GM23338 (cell line): ENCODE measurements at places on chromosomes 6 and 20.

DNA sequence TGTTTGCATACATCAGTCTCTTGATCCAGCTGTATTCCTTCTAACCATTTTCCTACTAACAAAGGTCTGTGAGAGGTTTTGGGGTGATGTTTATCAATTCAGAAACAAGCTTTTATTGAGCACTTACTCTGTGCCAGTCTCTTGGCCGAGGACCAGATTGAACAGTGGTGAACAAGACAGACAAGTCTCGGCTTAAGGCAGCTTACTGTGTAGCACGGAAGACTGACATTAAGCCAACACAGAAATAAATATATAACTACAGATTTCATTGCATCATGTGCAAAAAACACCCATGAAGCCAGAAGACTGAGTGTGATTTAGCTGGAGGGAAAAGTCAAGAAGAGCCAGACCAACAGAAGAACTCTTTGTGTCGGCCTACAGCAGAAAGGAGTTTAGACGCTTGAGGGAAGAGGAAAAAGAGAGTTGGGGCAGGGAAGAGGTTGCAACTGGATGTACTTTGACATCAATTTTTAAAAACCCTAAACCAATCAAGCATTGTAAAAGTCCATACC, 549.6 kb upstream of the CITED2 start:
- DNase-seq = no peak

GRCh38 chr6:18247002-18247401, 17.3 kb downstream of the DEK start:
- DNase-seq = no peak

DNA sequence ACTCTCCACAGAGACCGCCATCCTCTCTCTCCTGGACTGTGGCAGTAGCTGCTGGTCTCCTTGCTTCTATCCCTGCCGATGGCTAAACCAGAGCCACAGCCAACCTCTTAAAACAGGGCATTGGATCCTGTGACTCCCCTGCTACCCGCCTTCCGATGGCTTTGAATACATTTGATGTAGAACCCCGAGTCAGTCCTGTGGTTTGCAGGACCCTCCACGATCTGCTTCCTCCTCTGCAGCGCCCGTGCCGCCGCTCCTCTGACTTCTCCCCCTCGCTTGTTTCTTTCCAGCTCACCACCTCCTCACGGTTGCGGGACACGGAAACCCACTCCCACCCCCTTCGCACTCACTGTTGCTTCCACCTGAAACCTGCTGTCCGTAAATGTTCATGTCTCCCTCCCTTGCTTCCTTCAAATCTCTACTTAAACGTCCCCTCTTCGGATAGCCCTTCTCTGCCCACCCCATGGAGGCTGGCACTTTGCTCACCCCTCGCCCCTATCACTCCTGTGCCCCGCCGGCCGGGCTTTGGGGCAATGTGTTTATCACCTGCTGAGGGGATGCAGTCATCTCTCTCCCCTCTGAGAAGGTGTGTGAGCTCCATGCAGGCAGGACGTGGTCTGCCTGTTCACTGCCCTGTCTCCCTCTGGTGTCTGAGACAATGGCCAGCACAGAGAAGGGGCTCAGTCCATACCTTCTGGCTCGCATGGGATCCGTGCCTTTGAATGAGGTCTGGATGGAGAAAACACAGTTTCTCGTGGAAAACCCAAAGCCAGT, 67.8 kb downstream of the GFOD1 start:
- no peak for DNase-seq

- DNase-seq = peak; percentile 88
Observed at GRCh38 chr20:35617397-35618262, 2.0 kb downstream of the SPAG4 start.

GRCh38 chr6:119313937-119314884, 35.4 kb downstream of the MAN1A1 start:
- DNase-seq = no peak

DNA sequence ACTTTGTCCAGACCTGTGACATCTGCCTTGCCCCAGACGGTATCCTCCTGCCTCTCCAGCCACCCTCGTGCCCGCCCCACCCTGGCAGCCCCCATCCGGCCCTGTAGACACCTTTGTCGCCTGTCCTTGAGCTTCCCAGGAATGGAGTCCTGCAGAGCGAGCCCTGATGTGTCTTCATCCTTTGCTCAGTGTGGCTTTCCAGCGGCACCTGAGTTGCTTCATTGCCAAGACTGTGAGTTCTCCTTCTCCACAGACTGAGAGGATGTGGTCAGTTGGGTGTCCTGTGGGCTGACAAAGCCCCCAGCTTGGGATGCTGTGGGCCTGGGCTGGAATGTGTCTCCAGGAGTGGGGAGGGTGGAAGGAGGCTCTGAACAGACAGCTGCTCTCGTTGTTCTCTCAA, 1.7 kb upstream of the CST4 start:
- no peak for DNase-seq

- DNase-seq = peak; percentile 32
Observed at GRCh38 chr20:33992145-33992922, 1.4 kb upstream of the RALY start.

DNA sequence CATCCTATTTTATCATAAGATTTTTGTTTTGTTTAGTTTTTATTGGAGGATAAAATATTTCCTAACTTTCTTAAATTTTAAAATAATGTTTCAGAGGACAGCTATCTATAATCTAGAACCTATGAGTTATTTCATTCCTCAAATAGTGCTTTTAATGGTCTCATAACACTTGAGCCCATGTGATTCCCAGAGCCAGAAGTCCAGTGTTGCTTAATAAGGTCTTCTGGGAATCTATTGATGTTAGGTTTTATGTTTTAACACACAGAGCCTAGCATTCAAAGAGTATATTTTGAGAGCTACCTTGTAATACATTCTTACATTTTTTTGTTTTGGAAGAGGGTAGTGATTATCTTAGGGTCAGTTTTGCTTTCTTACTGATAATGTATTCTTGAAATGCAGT, 200.2 kb downstream of the CENPW start:
- DNase-seq = no peak

GRCh38 chr20:34553366-34553867, 5.1 kb upstream of the MAP1LC3A start:
- DNase-seq = no peak

DNA sequence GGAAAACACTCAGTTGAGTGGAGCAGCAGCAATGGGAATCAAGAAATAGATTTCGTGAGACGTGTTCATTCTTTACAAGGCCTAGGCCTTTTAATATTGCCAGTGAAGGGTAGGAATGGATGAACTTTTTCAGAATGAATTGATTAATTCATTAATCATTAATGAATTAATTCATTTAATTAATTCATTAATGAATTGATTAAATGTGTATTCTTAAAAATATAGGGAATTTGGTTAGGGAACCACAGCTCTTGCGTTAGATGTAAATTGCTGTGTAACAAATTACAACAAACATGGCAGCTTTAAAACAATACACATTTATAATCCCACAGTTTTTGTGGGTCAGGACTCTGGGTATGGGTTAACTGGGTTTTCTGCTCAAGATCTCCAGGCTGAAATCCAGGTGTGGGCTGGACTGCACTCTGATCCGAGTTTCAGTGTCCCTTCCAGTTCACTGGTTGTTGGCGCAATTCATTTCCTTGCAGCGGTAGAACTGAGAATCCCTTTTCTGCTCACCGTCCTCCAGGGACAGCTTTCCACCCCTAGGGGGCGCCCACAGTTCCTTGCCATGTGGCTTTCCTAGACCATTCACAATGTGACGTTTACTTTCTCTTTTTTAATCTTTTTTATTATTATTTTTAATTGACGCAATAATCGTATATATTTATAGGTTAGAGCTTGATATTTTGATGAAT, 32.8 kb upstream of the BCAS1 start:
- DNase-seq = peak; percentile 89

GRCh38 chr20:57659517-57660180, 39.4 kb upstream of the ZBP1 start:
- no peak for DNase-seq

GRCh38 chr6:35710241-35710847, 21.6 kb upstream of the FKBP5 start:
- no peak for DNase-seq

DNA sequence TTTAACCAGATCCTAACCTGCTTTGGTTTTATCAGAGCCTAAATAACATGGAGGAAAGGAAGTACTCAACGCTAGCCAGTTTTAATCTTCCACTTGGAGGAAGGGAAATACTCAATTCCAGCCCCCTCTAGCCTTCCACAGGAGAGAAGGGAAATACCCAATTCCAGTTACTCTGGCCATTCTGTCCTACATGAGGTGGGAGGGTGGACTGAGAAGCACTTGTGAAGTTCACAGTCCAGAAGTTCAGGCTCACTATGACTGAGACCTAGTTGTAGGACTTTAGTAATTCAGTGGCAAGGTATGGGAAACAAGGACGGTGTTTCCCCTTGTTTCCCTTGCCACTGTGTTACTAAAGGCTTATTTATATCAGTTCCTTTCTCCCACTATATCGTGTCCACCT, 672.0 kb downstream of the RFPL4B start:
- no peak for DNase-seq

- DNase-seq = no peak
Observed at GRCh38 chr6:90226257-90226656, 70.4 kb downstream of the BACH2 start.

DNA sequence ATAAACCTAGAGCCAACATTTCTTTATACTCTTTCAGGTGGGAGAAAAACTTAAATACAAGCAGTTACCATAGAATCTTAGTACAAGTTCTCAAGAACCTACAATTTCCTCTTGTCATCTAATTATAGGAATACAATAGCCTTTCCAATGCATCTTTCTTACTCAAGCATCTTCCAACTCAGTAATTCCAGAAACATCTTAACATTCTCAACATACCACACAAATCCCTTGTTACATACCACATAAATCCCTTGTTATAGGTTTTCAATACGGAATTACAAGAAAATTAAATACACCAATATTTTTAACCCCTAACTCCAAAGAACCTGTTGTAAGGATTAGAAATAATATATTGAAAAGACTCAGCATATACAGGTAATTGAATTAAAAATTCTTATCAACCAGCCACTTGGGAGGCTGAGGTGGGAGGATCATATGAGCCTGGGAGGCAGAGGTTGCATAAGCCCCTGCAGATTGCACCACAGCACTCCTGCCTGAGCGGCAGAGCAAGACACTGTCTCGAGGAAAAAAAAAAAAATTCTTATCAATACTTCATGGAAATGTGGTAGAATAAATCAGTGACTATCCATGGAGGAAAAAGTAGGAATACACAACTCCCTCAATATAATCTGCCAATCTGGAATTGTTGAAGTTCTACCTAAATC, 127.5 kb upstream of the CCDC28A start:
- no peak for DNase-seq

- no peak for DNase-seq
Observed at GRCh38 chr6:149888093-149888492, 9.8 kb downstream of the RAET1E start.

DNA sequence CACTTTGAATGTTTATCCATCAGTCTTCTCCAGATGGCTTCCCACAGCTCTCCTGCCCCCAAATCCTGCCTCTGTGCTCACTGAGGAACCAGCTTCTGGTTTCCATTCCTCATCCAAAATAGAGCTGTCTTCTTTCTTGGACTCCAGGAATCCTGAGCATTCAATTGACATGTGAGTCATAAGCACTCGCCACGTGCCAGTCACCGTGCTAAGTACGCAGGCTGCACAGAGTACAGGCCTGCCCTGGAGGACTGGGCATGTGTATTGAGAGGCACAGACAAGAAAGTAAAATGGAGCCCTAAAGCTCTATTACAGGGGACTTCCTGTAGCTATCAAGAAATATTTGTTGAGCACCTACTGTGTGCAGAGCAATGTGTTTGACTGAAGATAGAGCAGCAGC, 39.7 kb upstream of the LRFN2 start:
- DNase-seq = no peak

GRCh38 chr20:49483696-49484123, 1.2 kb upstream of the KCNB1 start:
- DNase-seq = peak; percentile 30

GRCh38 chr6:166476634-166477215, 94.0 kb upstream of the MPC1 start:
- no peak for DNase-seq

- no peak for DNase-seq
Observed at GRCh38 chr6:52410979-52411378, 9.2 kb upstream of the EFHC1 start.

DNA sequence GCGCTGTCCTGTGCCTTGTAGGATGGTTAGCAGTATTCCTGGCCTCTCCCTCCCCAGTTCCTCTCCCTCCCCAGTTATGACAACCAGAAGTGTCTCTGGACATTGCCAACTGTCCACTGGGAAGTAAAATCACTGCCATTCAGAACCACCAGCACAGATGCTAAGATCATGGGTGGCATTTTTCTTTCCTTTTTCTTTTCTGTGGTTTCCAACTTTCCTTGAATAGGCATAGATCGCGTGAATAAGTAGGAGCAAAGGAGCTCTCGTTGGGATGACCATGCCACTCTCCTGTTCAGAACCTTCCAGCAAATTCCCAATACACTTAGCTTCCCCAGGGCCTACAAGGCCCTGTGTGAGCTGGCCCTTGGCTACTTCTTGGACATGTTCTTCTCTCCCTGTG, 59.0 kb downstream of the EYA2 start:
- no peak for DNase-seq

- DNase-seq = no peak
Observed at GRCh38 chr20:61204206-61204605, 47.9 kb upstream of the CDH4 start.

GRCh38 chr6:143902827-143903226, 38.6 kb downstream of the ZC2HC1B start:
- no peak for DNase-seq

- DNase-seq = peak; percentile 50
Observed at GRCh38 chr20:9966966-9967365, 67.8 kb upstream of the ANKEF1 start.
